C1 segment of cervical spinal cord (tissue), 14 donors: ENCODE measurements at places on chromosomes 6 and 20.

DNA sequence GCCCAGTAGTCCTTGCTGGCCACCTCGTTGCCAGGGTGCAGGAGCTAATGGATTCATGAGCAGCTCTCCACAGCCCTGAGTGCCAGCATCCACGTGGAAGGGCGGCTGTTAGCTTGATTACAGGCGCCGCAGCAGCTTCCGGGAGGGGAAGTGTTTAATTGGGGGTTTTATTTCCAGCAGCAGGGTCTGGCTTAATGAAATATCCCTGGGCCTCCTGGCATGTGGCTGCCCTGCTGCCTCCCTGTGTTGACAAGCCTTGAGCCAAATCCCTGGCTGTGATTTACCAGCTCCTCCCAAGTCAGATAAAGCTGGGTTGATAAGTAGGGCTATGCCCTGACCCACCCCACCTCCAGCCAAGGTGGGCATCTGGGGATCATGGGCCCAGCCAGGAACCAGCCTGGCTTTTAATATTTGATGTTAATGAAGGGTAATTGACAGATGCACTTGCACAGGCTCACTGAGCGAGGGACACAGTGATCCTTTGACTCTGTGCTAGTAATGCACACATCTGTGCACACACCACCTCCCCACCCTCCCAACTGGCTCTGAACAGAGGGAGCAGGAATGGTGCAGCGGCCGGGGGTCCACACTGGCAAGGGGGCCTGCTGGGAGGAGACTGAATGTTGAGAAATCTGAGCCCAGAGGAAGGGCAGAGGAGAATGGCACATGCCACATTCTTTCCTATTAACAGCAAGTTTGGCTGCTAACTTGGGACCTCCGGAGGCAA lies 13.6 kb downstream of the GLP1R start:
- DNase-seq: no peak

DNA sequence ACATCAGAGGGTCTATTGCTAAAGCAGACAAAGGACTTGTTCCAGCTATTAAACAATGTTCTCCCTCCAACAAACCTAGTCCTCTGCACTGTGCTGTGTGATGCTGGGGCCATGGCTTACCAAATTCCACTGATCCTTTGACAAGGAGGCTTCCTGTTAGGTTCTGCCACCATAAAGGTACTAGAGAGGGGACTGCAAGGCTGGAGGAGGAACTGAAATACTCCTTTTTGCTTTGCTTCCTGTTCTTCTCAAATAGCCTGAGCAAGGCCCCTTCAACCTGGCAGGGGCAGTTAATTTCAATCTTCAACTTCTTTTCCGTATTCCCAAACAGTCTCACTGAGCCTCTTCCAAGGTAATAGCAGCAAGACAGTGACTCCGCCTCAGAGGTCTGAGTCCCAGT lies 286.4 kb upstream of the IRAK1BP1 start:
- no peak for DNase-seq

DNA sequence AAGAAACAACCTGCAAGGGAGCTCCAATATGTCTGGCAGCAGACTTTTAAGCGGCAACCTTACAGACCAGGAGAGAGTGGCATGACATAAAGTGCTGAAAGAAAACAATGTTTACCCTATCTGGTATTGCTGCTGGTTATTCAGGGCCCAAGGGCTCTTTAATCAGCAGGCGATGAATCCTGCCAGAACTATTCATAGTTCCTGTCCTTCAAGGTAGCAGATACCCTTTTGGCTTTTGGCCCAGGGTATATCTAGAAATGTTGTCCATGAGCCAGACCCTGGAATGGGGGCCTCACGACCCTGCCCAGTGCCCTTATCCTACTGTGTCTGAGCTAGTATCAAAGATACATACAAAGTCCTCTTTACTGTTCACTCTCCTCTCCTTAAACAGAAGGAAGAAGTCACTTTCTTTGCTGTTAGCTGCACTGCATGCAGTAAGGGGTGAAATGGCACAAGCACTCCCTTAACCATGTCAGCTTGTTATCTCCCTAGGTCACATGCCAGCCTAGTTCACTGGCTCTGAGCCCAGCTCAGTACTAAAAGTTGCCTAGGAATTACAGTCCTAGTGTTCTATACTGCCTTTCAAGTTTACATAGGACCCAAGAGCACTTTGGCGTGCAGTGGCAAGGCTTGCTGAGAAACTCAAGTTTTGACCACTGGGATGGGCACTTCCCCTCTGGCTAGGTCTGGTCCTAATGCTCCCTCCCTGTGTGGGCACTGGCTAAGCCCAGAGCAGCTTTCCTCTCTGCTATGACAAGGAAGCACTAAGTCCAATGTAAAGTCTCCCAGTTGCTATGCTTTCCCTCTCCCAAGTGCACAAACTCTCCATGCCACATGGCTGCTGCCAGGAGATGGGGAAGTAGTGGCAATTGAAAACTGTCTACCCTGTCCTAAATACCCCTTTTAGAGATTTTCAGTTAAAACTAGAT lies 122.0 kb downstream of the HTR1B start:
- DNase-seq: no peak

DNA sequence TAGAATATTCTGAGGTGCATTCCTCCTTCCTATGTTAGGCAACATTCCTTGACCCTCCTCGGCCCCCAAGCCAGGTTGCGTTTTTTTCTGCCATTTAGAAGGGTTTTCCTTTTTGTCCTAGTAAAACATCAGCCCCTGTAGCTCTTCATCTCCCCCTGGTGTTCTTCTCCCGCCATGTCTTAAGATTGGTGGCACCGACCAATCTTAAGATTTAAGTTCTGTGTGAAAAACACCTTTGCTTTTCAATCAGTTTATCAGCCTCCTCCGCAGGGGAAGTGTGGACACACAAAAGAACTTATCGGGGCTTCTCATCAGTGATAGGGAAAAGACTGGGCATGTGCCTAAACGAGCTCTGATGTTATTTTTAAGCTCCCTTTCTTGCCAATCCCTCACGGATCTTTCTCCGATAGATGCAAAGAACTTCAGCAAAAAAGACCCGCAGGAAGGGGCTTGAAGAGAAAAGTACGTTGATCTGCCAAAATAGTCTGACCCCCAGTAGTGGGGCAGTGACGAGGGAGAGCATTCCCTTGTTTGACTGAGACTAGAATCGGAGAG lies 719 bp upstream of the EDN1 start:
- DNase-seq: no peak

GRCh38 chr20:49866051-49866450 lies 49.3 kb downstream of the SPATA2 start:
- no peak for DNase-seq

- no peak for DNase-seq
These were observed 63.1 kb downstream of the TTI1 start for GRCh38 chr20:37969949-37970855.

DNA sequence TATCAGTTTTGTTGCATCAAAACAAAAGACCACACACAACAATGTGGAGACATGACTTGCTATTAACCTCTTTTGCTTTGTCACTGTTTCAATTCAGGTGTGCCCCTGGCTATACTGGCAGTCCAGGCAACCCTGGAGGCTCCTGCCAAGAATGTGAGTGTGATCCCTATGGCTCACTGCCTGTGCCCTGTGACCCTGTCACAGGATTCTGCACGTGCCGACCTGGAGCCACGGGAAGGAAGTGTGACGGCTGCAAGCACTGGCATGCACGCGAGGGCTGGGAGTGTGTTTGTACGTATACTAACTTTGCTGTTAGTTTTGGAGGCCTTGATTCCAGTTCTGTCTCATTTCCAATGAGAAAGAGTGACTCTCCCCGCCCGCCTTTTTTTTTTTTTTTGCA lies 356.9 kb downstream of the ARHGAP18 start:
- no peak for DNase-seq

GRCh38 chr6:150254770-150255169 lies 111.9 kb downstream of the PPP1R14C start:
- no peak for DNase-seq

DNA sequence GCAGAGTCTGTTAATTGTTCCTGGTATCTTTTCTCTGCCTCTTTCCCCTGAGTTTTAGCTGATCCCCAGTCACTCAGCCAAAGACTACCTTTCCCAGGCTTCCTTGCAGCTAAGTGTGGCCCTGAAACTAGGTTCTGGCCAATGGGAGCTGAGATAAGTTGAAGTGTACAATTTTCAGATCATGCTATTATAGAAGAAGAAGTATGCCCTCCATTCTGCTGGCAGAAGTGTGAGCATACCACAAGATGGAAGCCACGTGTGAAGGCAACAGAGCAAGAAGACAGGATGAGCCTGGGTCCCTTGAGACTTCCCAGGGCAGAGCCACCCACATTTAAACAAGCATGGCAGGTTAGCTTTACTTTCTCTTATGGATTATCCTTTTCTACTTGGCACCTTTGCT lies 273.2 kb downstream of the HIVEP2 start:
- no peak for DNase-seq

DNA sequence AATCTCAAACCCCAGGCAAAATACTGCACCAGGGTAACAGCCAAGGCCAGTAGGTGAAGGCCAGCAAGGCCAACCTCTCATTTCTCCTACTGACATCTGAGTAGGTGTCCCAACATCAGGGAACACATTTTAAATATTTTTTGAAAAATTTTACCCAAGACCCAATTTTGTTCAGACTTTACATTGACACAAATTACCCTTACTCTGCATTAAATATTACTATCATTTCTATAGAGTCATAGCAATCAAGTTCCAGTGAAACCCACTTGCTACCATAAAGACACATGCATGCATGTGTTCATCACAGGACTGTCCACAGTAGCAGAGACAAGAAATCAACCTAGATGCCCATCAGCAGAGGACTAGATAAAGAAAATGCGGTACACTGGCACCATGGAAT lies 99.9 kb downstream of the NRN1 start:
- no peak for DNase-seq

GRCh38 chr20:59866338-59866737 lies 67.1 kb downstream of the SYCP2 start:
- no peak for DNase-seq

- no peak for DNase-seq
These were observed 108.6 kb downstream of the BCKDHB start for GRCh38 chr6:80215063-80215462.

DNA sequence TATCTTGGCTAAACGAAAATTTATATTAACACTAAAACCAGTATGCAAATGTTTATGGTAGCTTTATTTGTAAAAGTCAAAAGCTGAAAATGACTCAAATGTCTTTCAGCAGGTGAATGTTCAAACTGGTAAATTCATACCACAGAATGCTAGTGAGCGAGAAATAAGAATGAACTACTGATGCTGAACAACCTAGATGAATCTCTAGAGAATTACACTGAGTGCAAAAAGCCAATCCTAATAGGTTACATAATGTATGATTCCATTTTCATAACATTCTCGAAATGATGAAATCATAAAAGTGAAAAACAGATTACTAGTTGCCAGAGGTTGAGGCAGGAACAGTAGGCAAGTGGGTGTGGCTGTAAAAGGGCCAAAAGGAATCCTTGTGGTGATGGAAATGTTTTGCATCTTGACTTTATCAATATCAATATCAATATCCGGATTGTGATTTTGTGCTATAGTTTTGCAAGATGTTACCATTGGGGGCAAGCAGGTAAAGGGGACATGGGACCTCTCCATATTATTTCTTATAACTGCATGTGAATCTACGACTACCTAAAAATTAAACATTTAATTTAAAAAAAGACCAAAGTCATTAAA lies 26.1 kb downstream of the ZNF311 start:
- no peak for DNase-seq

GRCh38 chr20:1469925-1470571 lies 3.4 kb upstream of the NSFL1C start:
- DNase-seq: no peak

- no peak for DNase-seq
These were observed 9.9 kb downstream of the TTI1 start for GRCh38 chr20:38023181-38024001.

DNA sequence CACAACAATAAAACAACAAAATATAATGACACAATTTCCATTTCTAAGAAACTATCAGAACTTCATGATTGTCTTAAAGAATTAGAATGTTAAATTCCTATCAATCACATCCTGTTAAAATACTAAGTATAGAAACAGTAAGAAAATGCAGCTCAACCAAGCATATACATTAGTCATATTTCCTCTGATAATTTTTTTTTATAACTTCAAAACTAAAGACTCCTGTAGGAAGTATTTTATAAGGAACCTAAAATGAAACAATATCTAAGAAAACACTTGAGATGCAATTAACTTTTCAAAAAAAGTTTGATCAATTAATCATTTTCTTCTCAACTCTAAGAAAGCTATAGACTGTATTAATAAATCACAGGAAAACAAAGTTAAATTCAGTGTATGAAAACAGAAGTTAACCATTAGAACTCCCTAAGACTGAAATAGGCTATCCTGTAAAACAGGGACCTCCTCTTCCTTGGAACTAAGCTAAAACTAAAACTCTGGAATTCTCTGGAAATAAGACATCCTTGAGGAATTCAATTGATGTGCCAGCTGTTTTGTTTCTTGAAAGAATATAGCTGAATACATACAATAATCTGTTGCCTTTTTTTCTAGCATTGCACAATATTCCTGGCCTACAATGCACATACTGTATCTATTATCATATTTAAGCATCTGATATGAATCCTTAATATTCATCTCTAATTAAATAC lies 19.8 kb downstream of the FKBP5 start:
- DNase-seq: no peak

DNA sequence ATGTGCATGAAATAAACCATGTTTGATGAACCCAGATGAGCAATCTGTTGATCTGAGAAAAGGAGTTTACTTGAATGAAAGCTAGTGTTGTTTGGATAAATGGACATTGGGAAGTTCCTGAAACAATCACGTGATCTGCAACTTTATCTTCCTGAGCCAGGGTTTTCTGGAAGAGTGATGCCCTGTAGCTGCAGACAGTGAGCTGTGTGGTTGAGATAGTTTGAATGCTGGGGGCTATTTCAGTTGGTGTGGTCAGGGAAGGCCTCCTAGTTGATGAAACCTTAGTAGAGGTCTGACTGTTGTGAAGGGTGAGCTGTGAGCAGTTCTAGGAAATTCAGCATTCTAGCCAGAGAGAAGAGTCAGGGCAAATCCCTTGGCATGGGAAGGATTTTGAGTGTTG lies 643.7 kb downstream of the UTRN start:
- no peak for DNase-seq

- no peak for DNase-seq
These were observed 933.4 kb downstream of the TFAP2A start for GRCh38 chr6:9481292-9482029.

- no peak for DNase-seq
These were observed 13.3 kb upstream of the SGK1 start for GRCh38 chr6:134331256-134331655.

GRCh38 chr6:129340983-129341382 lies 369.0 kb downstream of the ARHGAP18 start:
- DNase-seq: no peak

- DNase-seq: no peak
These were observed 49.2 kb downstream of the FYN start for GRCh38 chr6:111823831-111824607.

DNA sequence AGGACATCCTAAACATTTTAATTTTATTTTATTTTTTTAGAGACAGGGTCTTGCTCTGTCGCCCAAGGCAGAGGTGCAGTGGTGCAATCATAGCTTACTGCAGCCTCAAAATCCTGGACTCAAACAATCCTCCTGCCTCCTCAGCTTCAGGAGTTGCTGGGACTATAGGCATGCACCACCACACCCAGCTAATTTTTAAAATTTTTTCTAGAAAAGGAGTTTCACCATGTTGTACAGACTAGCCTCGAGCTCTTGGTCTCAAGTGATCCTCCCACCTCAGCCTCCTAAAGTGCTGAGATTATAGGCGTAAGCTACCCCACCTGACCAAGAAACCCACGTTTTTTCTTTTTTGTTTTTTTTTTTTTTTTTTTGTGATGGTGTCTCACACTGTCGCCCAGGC lies 33.3 kb downstream of the BAK1 start:
- no peak for DNase-seq
